BJ (cell line): ENCODE measurements at places on chromosomes 7 and 10.

GRCh38 chr10:47289921-47290320 lies 10.1 kb upstream of the GDF10 start:
- no peak for DNase-seq

DNA sequence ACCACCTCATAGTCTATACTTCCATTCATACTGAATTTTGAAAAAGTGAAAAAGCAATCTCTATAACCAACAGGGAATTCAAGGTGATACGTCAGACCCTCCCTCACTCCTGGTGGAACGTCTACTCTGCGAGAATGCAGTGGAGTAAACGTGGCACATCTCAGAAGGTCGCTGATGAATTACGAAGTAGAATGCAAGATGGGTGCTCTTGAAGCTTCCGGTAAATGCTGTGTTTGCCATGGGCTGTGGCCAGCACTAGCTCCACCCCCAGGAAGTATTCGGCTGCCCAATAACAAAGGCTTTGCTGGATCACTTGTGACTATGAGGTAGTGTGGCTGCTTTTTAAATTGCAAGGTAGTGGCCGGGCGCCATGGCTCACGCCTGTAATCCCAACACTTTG lies 226.0 kb downstream of the PRPF18 start:
- no peak for DNase-seq

DNA sequence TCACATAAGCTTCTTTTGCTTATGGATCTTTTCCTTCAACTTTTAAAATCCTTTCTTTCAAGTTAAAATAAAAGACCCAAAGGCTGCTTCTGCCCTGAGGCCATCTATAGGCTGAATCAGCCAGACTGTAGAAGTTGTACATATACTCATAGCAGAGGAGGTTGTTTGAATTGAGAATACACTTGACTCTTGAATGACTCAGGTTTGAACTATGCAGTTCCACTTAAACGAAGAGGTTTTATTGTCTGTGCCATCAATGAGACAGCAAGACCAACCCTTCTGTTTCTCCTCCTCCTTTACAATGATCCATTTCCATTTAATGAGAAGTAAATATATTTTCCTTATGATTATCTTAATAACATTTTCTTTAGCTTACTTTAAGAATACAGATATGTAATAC lies 5.8 kb downstream of the ZNF365 start:
- peak; percentile 35 for DNase-seq

- no peak for DNase-seq
Observed at GRCh38 chr7:16098585-16099179, 322.7 kb downstream of the CRPPA start.

DNA sequence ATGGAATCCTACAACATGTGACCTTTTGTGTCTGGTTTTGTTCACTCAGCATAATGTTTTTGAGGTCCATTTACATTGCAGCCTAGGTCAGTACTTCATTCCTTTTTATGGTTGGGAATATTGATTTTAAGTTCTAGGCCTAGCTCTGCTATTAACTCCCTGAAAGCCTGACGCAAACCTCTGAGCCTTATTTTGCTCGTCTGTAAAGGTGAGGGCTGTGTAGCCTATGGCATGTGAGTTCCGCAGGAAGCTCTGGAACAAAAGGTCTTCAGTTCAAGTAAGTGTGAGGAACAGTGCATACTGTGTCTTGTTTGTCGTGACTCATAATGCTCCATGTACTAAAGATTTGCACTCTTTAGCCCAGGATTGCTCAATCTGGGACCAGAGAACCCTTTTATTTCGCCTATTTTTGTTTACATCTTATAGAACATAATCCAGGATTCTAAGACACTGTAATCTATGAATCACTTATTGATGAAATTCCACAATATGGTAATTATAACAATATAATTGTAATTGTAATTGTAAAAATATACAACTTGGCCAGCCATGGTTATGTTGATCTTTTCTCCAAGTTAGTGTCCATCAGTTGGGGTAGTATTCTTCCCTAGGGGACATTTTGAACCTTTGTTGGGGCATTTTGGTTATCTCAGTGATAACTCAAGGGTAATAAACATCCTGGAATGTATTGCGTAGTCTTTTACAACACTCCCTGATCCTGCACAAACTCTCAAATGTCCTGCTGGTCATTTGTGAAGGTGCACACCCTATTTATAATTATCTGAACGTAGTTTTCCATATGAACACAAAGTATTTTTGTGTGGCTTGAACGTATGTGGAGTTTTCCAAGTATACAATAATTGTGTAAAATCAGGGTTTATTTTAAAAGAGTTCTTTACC lies 184.7 kb downstream of the VTI1A start:
- DNase-seq: no peak

- DNase-seq: no peak
Observed at GRCh38 chr10:21954132-21954531, 49.4 kb downstream of the DNAJC1 start.

GRCh38 chr7:102898532-102898859 lies 14.3 kb upstream of the LRRC17 start:
- no peak for DNase-seq

DNA sequence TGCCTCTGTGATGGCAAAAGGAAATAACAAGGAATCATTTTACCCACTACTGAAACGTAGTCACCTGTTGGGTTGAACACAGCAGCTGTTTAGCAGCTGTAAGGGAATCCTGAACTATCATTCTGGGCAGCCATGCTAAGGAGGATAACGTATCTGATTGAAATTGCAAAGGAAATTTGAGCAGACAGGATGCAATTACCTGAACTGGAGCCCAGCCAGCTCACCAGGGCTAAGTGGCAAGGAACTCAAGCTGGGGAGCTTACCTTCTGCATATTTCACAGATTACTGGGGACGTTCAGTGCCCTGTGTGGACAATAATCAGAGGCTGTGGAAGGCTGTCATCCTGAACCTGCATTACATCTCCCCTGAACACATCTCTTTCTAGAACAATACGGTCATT lies 650.5 kb downstream of the SORCS3 start:
- DNase-seq: no peak

GRCh38 chr10:88114368-88114767 lies 250.9 kb downstream of the PTEN start:
- DNase-seq: no peak

GRCh38 chr10:35204650-35205319 lies 78.1 kb downstream of the CREM start:
- no peak for DNase-seq

GRCh38 chr10:29295813-29296212 lies 6.9 kb downstream of the LYZL1 start:
- no peak for DNase-seq

DNA sequence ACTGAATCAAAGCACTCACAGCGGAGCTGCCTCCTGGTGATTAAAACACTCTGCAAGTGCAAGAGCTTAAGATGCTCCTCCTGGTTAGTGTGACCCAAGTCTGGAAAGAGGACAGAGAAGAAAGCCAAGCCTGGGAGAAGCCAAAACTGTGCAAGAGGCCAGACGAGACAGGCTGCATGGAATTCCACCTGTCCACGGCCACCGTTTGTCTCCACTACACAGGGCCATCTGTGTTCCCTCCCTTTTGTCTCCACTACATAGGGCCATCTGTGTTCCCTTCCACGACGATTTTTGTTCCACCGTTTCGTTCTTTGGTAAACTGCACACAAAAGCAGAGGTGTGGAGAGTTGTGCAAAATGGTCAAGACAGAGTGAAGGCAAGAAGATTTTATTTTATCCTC lies 233.0 kb downstream of the DIP2C start:
- no peak for DNase-seq

DNA sequence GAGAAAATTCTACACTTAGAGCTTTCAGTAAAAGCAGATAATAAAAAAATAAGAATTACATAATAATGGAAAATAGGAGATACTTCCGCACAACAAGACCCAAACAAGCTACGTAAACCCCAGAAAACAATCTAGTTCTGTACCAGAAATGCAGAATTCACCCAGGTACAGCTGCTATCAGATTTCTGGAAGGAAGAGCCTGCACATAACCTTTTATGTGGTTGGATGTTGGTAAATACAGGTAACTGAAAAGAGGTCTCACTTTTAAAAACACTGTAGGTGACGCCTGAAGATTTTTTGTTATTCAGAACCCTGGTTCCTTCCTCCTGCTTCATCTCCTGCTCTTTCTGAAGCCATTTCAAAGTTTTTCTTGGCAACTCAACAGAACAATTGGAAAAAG lies 29.9 kb downstream of the PANK1 start:
- DNase-seq: no peak

DNA sequence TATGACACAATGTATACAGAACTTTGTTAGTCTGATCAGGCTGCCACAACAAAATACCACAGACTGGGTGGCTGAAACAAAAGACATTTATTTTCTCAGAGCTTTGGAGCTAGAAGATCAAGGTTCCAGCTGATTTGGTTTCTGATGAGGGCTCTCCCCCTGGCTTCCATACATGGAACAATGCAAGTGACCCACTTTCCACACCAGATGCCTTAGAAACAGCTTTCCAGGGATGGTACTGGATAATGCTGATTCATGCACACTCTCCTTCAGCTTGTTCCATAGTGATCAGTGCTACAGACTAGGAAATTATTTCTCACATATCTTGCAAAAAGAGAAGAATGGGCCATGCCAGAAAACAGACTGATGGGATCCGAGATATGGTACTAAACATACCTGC lies 1274.9 kb upstream of the SORCS1 start:
- no peak for DNase-seq

DNA sequence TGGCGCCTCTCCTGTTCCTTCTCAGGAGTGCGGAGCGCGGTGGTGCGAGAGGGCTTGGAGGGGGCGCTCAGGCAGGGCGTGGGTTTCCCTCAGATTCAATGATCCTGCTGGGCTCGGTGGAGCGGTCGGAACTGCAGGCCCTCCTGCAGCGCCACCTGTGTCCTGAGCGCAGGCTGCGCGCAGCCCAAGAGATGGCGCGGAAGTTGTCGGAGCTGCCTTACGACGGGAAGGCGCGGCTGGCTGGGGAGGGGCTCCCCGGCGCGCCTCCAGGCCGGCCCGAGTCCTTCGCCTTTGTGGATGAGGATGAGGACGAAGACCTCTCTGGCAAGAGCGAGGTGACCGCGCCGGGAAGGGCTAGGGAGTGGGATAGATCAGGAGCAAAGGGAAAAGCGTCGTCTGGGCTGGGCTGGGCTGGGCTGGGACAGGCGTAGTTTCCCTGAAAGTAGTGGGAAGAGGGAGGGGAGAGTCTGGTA lies 17.0 kb downstream of the FAM131B start:
- no peak for DNase-seq
